Anterior cingulate cortex (tissue), 58 donors: ENCODE measurements at places on chromosomes 12 and 14.

- no peak for DNase-seq
These were observed 5.3 kb upstream of the PSMD9 start for GRCh38 chr12:121883315-121883660.

DNA sequence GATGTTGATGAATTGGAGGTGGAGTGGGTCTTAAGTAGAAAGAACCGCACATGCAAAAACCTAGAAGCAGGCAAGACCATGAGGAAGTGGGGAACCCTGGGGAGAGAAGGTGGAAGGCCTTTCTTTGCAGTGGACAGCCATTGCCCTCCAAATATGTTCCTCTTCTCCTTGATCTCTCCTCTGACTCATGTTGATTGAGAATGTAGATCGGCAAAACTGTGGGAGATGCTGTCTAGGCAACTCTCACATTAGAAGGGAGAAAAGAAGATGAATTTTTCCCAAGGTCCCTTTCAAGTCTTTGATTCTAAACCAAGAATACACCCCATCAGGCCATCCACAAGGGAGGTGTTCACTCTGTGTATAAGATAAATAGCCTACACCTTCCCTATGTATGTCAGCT, 257.5 kb downstream of the MSRB3 start:
- DNase-seq: no peak

GRCh38 chr12:42346403-42347002, 20.5 kb downstream of the PPHLN1 start:
- no peak for DNase-seq

- DNase-seq: no peak
These were observed 22.5 kb downstream of the SLC35E3 start for GRCh38 chr12:68768431-68768939.

DNA sequence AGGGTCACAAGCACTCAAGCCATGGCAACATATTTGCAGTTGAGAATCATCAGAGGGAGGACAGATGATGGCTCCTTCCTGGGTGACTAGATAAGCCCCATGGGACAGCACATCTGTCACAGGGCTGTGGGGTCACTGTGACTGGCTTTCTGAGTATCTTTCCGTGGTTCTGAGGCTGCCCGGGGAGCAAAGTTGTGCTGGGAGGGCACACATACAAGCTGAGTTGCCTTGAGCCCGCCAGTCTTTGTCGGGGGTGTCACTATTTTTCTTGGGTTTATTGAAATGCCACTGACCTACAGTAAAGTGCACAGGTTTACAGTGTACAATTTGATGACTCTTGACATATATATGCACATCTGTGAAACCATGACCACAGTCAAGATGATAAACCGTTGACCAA, 17.2 kb upstream of the KIF26A start:
- DNase-seq: no peak
